NCI-H1092 (cell line): ENCODE measurements at places on chromosomes 2 and 18.

DNA sequence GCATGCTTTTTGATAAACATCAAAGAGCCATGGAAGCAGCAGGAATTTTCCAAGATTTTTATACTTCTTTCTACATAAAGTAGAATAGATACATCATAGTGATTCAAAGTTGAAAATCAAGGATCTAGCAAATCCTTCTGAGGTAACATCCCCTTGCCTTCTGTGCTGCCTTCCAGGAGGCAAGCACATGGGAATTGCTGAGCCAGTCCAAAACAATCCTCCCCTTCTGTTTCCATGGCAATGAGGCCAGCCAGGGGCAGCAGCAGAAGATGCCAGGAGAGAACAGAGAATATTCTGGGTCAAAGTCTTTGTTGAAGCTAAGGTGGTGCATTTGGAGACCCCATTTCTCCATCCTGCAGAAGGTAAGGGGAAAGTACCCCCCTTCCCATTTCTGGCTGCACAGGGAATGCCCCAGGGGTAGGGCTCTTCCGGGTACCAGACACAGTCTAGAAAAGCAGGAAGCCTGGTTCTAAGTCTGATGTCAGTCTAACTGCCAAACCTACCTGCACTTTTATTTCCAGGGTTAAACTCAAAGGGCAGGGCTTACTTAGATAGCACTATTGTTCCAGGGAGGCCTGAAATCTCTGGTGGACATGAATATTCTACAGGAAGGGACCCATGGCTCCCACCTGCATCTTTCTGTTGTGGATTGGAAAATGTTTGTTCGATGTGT is 22.1 kb downstream of the CENPA start:
- DNase-seq: no peak

GRCh38 chr2:172842511-172843265 is 107.0 kb downstream of the RAPGEF4 start:
- no peak for DNase-seq

DNA sequence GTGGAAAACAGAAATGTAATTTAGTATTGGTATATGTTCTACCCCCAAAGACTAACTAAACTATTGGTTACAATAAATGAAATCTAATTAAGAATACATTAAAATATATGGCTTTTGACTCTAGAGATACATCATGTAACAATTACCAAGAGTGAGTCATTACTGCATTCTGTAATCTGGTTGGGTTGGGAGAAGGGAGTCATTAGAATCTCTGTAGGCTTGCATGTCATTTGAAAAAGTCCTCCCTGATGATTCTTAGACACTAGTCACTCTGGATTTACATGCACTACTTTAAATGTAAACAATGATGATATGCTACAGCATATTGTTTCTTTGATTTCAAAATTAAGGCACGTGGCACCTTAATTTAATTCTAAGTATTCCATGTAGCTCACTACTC is 293.4 kb upstream of the CHST9 start:
- DNase-seq: no peak

GRCh38 chr18:48949050-48949605 is 1.6 kb downstream of the SMAD7 start:
- no peak for DNase-seq

DNA sequence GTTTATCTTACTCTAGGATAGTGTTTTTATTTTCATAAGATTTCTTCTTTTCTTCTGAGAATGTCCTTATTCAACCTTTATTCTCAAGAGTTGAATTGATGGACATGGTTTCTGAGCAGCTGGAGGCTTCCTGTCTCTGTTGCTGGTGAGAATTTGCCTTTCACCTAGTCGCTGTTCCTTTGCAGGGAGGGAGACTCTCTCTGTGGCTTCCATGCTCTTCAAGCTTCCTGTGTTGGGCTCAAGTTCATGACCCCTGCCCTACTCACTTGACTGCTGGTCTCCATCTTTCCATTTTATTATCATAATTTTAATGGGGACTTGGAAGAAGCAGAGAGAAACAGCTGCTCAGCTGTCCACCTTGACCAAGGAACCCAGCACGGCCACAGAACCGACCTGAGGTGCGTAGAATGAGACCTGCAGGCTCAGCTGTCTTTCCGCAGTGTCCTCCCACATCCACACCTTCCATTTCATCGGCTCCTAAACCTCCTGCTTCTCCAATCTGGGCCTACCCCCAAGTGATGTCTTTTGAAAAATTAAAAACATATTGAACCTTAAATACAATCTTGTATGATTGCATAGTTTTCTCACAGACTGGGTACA is 24.2 kb downstream of the TMEM18 start:
- DNase-seq: no peak
